ENCODE measurements at places on chromosomes 13 and 19. TPM values are rescaled to one million over a fixed set of nuclear protein-coding genes. Genes with fewer than 3 reads are reported as not detected.
A peak's percentile ranks its signal among the peaks of the same experiment; 100 is the strongest.

GRCh38 chr13:85567909-85568308, 231.3 kb downstream of the SLITRK6 start:
- no peak for DNase-seq

- DNase-seq, result peak; percentile 73
Measured at GRCh38 chr19:45428384-45429231, 4.9 kb upstream of the ERCC1 start.

Gene B3GNT8
- 3.4 TPM for polyA plus RNA-seq

Gene CDX2
- polyA plus RNA-seq, result not detected
